AG09309 (cell line): ENCODE measurements at places on chromosomes 4 and X.

GRCh38 chrX:19034025-19034424 lies 50.1 kb upstream of the PHKA2 start:
- no peak for DNase-seq

DNA sequence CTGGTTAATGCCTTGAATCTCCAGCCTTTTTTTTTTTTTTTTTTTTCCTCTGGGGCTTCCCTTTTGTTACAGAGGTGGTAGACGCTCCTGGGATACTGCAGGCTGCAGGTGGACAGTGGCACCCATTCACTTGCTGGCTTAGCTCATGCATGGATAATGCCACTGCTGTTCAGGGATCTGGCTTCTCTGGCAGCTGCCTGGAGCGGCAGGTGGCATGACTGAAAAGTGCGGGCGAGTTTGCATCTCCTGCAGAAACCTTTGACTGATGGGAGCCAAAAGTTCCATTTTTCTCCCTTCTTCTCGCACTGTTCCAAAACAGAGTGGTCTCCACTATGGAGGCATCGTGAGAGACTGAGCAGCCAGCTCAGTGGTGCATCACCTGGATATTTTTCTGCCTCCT lies 5.9 kb upstream of the STIM2 start:
- DNase-seq, result no peak

DNA sequence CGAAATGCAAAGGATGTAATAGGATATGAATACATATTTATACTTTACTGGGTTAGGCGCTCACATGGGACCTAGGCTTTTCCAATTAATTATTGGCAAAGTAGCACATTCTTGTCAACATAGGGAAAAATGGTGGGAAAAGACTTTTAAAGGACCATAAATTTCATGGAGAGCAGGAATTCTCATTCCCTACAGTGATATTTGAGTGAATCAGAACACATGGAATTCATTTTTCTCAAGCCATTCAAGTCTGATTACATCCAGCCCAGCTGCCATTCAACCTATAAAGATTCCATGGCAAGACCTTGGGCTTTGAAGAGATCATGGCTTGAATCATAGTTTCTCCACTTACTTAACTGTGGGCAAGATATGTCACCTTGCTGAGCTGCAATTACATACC lies 150.4 kb downstream of the SOWAHB start:
- no peak for DNase-seq

DNA sequence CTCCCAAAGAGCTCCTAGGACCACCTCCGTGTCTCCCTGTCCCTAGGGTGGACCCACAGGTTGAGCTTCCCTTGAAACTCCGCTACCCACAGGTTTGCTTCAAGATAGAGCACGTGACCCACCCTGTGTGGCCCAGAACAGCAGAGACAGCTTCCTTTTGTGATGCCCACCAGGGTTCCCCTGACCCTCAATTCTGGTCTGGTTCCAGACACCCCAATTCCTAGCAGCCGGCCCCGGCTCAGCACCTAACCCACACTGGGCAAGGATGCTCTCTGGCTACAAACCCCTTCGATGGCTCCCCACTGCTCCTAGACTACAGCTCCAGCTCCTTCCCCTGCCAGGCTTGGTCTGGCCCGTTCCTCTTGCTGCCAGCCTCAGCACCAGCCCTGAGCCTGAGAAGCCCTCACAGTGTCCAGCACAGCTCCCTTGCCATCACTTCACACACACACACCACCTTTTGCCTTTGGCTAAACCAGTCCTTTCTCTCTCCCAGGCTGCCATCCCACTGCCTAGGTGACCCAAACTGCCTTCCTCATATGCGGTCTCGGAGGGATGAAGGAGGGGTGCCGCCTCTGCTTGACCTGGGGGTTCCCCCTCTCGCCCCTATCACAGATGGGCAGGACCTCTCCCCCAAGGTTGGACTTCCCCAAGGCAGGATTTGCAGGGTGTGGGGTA lies 6.2 kb downstream of the PNCK start:
- DNase-seq, result no peak

GRCh38 chrX:149433051-149433450 lies 72.1 kb downstream of the IDS start:
- DNase-seq, result no peak

- peak; percentile 70 for DNase-seq
These were observed 13.2 kb upstream of the XIAP start for GRCh38 chrX:123846577-123847038.

- no peak for DNase-seq
These were observed 13.8 kb downstream of the CYP4V2 start for GRCh38 chr4:186205156-186205555.

DNA sequence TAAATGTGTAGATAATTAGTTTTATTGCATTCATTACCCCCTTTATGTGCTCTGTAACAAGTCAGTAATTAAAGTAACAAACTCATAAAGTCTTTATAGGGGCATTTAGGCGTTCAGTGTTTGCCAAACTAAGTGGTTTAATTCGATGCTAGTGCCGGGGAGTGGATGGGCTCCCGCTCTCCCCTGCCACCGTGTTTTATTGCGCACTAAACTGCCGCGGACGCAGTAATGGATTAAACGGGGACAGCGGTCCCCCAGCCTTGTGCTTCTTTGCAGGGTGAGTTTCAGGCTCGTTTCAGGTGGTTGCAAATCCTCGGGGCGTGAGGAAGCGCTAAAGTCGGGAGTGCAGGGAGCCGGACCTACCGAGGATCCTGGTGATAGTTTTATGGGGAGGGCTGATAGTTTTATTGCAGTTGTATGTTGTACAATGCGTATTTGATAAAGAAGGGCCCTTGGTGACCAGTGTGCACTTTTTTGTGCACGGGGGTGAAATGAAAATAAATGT lies 1.6 kb upstream of the PHOX2B start:
- DNase-seq, result no peak

DNA sequence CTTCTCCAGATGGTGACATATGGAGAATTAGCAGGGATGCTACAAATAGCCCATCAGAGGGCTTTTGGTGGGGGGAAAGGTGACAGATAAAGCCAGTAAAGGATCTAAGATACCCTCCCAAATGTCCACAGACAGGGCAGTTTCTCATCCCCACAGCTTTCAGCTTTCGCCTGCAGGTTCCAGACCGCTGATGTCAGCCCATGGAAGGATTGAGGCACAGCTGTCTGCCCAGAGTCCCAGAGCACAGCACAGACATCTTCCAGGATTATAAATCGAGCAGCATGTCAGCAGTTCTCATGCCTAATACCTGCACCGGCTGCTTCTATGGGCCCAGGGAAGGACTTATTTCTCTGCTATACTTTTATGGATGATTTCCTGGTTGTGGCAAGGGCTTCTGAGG lies 96.7 kb upstream of the MXRA5 start:
- no peak for DNase-seq
